ENCODE measurements at places on chromosomes 7 and 10.

GRCh38 chr10:11933577-11934223, 108.9 kb downstream of the UPF2 start:
- DNase-seq: no peak

- no peak for DNase-seq
Observed at GRCh38 chr10:66258693-66259092, 667.1 kb upstream of the LRRTM3 start.

GRCh38 chr10:114616516-114616915, 41.6 kb downstream of the ABLIM1 start:
- no peak for DNase-seq

DNA sequence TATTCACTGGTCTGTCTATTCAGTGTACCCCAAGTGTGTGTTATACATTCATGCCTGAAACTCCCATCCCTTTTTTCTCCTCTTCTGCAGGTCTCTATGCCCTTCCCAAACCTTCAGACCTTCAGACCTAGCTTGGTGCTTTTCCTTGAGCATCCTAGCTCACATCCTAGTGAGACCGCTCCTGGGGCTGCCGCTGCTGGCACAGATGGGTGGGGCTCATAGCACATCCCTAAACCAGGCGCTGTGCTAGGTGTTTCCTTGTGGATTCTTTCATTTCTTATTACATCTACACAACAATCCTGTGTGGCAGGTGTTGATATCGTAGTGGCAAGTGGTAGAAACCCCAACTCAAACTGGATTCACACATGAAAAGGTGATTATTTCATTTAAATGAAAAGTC, 43.2 kb downstream of the PRR15 start:
- DNase-seq: no peak

GRCh38 chr10:77669892-77670291, 32.3 kb upstream of the KCNMA1 start:
- DNase-seq: no peak

DNA sequence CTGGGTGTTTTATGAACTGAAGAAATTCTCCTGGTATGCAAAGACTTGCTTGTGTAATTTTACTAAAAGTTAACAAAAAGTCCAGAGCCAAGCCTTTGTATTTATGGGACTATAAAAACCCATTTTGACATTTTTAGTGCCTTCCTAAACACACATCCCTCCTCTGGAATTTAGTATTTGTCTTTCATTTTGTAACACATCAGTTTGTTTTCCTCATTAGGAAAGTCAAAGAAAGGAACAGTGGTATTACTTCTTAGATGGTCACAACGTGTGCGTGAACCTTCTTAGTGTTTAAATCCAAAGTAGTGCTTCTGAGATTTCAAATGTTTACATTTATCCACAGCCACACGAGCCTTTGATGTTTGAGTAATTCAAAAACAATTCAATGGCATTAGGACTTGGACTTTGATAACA, 103.2 kb upstream of the TMEM106B start:
- DNase-seq: no peak

DNA sequence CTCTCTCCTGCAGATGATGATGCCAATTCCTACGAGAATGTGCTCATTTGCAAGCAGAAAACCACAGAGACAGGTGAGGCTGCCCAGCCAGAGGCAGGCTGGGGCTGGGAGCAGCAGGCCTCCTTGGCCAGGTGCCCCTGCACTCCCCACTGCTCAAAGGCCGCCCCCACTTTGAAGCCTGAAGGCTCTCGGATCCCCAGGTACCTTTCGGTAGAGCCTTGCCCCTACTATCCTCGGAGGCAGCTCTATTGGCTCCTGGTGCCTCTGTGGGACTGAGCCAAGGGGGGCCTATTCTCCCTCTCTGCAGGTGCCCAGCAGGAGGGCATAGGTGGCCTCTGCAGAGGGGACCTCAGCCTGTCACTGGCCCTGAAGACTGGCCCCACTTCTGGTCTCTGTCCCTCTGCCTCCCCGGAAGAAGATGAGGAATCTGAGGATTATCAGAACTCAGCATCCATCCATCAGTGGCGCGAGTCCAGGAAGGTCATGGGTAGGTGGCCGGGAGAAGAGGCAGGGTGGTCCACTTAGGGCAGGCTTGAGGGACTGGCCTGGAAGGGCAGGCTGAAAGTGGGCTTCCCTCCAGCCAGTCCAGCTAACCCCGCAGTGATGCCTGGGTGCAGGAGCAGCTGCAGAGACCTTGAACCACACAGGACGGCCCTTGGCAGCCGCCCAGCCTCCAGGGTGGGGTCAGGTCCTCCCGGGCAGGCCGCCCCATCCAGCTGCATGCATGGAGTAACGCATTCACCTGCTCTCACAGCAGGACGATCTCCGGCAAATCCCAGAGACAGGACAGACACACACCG, 14.1 kb downstream of the LAT2 start:
- no peak for DNase-seq

- DNase-seq: no peak
Observed at GRCh38 chr10:49600781-49601400, 9.2 kb upstream of the SLC18A3 start.

GRCh38 chr10:43091846-43092245, 15.0 kb downstream of the RET start:
- no peak for DNase-seq

DNA sequence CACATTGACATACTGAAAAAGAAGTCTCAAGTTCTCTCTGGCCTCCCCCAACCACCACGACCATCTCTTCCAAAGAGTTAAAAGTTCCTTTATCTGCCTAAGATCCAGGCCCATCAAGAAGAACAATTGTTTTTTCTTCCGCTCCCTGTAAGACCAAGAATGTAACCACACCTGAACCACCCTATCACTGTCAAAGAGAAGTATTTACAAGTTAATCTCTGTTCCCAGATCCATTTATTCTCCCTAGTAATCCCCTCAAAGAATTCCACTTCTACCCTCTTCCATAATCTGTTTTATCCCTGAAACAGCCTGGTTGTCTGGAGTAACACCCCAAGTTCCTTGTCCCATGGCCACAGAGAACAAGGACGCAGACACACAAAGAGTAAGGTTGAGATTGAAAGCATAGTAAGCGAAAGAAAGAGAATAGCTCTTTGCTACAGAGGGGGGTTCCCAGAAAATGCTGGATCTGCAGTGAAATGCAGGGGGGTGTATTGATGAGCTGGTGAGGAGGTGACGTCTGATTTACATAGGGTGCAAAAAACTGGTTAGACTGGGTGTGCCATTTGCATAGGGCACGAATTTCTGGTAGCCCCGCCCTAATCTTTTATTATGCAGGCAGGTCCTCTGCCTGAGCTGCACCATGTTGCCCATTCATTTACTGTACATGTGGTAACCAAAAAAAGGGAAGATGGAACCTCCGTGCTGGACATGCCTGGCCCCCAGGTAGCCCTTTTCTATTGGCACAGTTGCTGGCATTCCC, 122.0 kb downstream of the SKIDA1 start:
- no peak for DNase-seq

DNA sequence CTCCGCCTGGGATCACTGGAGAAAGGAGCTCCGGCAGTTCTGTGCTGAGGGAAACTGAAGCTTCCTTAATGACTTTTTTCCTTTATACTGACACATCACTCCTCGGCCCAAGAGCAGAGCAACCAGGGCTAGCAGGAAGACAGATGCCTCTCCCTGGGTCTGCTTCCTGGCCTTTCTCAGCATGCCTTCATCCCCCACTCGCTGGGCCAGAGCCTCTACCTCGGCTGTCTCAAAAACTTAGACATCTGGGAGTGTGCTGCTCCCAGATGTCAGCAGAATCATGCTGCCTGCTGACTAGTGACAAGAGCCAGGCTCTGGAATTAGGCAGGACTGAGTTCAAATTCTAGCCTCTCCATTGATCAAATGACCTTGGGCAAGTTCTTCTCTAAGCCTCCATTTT, 24.4 kb upstream of the LRRC4 start:
- no peak for DNase-seq

DNA sequence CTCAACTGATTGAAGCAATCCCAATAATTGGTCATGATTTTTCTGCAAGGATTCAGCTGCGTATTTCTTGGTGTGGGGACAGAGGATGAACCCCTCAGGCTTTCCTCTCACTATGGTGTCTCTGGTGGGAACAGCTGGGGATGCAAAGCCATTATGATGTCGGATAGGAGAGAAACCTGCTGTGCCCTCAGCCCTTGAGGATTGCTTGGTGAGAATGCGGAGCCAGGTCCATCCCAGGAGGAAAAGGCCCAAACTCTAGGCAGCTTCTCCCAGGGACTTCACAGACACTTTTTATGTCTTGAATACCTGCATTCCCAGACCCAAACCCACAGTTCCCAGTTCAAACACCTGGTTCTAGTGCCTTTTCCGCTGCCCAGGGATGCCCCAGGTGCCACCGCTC, 302.0 kb downstream of the WDR37 start:
- DNase-seq: no peak

GRCh38 chr7:91517201-91517785, 253.1 kb downstream of the FZD1 start:
- no peak for DNase-seq

DNA sequence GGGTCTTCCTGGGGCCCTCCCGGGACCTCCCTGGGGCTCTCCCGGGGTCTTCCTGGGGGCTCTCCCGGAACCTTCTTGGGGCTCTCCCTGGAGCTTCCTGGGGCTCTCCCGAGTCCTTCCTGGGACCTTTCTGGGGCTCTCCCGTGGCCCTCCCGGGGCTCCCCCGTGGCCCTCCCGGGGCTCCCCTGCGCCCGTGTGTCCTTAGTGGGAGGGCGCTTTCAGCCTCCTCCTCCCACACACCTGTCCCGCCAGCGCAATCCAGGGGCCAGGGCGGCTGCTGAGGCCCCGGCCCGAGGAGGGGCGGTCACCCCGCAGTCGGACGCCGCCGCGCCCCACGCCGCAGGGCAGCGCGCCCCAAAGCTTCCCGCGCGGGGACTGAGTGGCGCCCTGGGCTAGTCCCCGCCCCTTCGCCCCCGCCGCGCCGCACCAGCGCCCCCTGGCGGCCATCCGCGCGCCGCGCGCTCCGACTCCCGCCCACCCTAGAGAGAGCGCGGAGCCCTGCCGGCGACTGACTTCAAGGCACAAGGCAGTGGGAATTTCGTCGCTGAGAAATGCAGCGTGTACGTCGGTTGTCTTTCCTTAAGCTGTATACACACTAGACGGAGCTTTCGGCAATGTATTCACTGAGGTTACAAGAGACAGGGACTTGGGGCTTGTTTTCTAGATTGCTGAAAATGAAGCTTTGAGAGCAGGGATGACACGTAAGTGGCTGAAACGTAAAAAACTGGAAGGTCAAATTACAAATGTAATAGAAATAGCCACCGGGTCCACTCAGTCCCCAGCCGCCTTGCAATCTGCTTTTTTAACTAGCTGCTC, 47.1 kb downstream of the INSIG1 start:
- peak; percentile 75 for DNase-seq

GRCh38 chr7:12635830-12636229, 51.6 kb upstream of the ARL4A start:
- no peak for DNase-seq

DNA sequence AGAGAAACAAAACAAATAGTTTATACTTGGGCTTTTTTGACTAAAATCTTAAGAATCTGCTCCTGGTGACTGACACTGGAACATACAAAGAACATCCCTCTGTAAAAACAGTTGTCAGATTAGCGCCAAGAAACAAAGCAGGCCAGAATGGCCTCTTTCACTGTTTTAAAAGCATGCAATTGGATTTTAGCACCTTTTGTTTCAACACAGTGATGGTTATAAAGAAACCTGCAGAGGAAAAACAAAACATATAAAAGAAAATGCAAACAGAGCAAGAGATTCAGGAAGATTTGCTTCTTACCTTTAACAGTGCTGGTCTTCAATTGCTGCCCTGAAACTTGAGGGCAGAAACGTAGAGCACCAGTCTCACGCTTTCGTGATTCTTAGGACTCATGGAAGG, 652.2 kb upstream of the KCND2 start:
- DNase-seq: no peak

DNA sequence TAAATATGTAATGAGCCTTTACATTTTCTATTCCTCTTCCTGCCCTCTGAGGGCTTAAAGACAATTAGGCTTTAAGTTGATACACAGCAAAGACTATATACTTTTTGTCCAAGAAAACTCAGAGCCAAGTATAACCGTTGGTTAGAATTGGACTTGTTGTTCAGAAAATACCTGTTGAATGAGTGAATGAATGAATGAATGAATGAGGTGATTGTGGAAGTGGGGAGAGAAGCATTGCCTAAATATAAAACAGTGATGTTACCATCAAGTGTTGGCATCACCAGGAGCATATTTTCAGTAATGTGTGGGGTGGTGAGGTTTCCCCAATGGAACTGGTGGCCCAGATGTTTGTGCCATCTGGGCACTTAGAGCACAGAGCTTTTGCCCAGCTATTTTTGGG, 106.9 kb downstream of the AOAH start:
- DNase-seq: no peak

DNA sequence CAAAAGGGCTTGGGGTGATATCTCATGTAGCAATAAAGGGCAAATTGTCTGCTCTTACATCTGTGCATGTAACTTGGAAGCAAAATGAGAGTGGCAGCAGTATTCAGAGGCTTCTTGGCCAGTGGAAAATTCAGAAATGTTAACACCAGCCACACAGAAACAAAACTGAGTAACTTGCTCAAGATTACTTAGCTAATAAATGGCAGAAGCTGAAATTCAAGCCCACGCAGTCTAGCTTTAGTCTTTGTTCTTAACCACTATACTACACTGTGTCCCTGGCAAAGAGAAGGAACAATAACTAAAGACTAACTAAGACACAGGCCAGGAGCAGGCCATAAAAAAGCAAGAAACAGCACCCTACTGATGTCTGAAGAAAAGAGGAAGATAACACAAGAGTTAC, 185.9 kb upstream of the ASAH2 start:
- DNase-seq: no peak

DNA sequence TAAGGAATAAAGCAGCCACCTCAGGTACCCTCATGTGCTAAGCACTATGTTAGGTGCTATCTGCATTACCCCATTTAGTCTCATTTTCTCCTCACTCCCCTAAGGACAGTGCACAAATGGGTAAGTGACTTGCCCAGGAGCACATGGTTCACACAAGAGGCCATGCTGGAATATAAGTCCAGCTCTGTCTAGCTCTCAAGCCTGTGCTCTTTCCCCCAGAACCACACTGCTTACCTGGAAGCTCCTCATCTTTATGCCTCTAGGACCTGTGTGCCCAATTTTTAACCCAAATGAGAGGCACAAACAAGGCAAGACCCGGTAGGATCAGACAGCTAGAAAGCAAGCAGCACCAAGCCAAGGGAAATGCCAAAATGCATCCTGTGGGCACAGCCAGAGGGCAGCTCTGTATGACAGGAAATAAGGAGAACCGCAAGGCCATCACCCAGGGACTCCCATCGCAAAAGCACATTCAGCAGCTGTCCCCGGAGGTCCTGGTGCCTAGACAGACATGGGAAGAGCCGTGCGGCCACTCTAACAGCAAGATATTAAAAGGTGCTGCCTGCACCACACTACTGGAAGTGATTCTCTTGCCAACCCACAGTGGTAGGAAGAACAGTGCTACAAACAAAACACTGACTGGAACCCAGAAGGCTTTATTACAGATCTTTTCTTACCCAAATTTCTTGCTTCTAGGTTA, 88.1 kb downstream of the GSAP start:
- DNase-seq: no peak

DNA sequence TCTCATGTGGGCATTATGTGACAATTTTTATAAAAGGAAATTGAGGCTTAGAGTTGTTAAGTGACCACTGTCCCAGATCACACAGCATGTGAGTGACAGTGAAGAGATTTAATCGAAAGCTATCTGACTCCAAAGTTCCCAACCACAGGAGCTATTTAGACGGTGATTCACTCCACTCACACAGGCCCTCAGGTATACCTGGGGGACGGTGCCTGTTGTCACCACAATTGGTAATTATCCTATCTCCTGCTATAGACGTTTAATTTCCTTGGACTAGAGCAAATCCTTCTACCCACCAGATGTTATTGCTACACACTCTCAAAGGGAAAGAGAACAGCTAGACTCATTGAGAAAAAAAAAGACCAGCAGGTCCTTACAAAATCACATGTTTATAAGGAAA, 145.5 kb downstream of the KLF6 start:
- no peak for DNase-seq
